ENCODE measurements at places on chromosomes 11 and 22.

- DNase-seq: no peak
Observed at GRCh38 chr11:97637701-97638100, 1247.9 kb downstream of the JRKL start.

DNA sequence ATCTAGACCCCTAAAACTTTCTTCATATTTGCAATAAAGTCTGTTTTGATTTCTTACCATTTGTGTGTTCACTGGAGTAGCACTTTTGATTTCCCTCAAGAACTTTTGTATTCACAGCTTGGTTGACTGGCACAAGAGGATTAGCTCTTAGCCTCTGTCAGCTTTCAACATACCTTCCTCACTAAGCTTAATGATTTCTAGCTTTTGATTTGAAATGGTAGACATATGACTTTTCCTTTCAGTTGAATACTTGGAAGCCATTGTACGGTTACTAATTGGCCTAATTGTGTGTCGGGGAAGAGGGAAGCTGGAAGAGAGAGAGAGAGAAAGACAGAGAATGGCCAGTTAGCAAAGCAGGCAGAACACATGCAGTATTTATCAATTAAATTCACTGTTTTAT, 180.5 kb downstream of the ARHGAP42 start:
- DNase-seq: no peak

- no peak for DNase-seq
Observed at GRCh38 chr11:24855951-24856350, 359.1 kb downstream of the LUZP2 start.

GRCh38 chr11:57324886-57325734, at the start of gene TNKS1BP1:
Gene TNKS1BP1, minus strand, starts transcription at chr11:57324952. Its CDS starts 3,067 bp downstream, at chr11:57321885.
- peak; percentile 89 for DNase-seq

DNA sequence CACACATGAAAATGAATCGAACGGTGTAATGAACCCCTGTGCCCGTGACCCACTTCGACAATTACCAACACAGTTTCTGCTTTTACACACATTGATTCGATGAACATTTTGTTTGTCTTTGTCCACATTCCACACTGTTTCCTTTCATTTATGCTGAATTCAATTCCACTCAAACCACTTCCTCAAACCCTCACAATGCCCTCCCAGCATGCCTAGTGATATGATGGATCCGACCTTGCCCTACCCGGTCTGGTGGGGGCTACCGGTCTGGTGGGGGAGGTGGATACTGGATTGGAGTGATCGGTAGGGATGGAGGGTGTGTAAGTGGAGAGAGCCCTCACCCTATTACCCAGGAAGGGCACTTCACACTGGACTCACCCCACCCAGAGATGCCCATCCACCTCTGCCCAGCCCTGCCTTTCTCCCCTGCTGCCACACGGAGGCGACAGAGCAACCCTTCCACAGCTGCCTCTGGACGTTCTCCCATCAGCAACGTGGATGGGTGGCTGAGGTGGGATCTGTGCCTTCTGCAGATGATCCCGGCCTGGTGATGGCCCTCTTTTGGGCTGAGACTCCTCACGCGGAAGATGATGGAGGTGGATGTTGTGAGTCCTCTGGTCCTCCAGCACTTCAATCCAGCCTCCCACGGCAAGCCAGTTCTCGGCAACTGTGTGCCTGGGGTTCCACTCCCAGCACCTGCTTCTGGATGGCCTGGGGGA, 33.0 kb upstream of the P2RY2 start:
- DNase-seq: peak; percentile 32

DNA sequence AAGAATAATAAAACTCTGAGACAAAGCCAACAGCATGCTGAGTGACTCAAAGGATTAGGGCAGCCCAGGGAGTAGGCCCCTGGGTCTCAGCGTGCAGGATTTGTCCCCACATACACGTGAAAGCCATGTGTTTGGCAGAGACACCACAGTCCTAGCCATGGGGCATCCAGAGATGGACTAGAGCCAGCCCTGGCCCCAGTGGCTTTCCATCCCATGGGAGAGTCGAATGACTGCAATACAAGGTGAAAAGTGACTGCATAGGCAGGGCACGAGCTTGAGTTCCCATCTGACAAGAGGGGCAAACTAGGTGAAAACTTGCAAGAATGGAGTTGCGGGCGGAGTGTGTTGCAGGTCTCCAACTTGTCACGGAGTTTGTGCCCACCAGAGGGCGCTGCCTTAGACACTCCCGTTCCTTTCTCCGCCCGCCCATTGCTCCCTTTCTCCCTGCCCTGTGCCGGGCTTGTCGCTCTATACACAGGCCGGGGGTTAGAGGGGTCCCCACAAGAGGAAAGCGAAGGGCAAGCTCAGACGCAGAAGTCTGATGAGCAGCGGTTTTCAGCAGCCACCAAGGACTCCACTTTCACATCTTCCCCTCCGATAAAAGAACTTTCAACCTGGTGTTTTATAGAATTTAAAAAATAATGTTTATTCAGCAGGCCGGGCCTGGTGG, 24.2 kb downstream of the TSKU start:
- peak; percentile 50 for DNase-seq

DNA sequence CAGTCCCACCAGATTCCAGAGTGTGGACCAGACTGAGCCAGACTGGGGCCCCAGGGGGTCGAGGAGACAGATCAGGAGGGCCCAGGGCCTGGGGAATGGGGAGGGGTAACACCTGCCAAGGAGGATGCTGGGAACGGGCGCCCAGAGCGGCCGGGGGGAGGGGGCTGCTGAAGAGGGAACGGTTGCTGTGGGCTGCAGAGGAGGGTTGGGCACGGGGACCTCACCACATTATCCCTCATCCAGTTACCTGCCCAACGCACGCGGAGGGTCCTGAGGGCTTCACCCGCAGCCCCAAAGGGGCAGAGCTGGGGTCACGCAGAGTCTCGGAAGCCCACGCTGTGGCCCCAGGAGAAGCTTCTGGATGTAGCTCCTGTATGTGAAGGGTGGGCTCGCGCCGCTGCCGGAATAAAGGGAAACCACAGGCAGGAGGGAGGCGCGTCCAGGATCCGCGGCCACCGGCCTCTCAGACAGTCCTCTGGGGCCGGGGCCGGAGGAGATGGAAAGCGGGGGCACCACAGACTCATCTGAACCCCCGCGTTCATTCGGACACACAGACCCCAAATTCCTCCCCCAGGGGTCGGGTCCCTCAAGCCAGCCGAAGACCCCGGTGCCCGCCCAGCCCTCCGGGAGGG, 866 bp upstream of the SELENOO start:
- DNase-seq: no peak

Measured in activated CD4-positive, alpha-beta T cell treated with anti-CD3 and anti-CD28 coated beads for 24 hours (primary cell).